ENCODE measurements at places on chromosomes 3 and 15.

DNA sequence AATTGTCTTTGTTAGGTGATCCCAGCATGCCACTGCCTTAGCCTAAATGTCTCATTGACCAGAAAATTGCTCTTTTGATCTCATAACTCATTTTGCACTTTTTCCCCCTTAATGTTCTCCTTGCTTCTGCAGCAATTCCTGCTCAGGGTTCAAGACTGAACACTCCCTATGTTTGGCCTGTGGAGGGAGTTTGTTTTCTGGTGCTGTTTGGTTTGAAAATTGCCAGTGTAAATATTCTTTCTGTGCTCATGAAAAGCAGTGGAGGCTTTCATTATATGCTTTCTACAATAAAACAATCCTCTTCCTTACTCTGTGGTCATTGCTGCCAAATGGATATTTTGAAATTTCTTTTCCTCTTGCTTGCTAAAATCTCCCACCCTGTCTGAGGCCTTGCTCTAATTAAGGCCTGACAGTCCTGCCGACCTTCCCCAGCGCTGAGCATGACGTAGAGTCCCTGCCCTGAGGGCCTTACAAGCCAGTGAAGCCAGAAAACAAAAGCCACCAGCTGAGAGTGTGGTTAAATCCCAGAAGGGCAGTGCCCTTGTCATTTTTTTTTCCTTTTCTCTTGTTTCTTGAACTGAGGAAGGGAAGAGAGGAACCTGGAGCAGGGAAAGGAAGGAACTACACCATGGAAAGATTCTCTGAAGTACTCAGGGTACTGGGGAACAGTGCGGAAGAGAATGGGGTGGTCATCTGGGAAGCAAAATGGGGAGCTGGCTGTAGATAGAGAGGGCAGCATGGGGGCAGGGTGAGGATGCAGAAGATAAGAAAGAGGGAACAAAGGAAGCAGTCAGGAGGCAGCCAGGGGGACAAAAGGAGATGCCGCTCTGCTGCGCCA lies 24.8 kb downstream of the ZBTB38 start:
- DNase-seq: no peak

GRCh38 chr15:57248074-57248473 lies 128.2 kb upstream of the CGNL1 start:
- DNase-seq: no peak

DNA sequence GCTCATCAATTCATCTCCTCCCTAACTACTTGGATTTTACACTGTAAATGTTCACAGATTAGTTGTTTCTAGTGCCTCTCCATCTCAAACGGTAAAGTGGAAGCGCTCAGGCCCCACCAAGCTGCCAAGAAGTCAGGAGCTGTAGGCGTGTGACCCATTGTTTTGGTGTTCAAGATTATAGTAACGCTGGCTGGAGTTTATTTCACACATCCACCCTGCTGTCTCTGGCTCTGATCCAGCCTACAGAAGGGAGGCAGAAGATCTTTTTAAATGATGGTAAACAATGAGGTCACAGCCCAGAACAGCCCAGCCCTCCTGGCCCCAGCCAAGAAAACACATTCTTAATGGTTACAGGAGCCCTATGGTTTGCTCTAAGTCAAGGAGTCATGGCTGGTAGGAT lies 25.7 kb upstream of the GALNT15 start:
- DNase-seq: peak; percentile 65

DNA sequence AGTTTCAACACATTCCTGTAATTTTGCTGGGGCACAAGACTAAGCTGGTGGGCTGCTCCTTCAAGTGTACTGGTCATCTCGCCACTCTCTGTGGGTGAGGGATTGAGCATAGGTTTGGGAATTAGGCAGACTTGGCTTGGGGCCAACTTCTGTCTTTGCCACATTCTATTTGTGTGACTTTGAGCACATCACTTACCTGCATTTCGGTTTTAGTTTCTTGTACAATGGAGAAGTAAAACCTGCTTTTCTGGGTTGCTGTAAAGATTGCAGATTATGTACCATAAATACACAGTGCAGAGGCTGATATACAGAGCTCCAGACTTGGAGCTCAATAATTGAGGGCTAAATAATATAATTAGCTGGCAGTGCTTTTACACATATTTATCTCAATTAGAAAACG lies 162.1 kb downstream of the C3orf38 start:
- DNase-seq: no peak

DNA sequence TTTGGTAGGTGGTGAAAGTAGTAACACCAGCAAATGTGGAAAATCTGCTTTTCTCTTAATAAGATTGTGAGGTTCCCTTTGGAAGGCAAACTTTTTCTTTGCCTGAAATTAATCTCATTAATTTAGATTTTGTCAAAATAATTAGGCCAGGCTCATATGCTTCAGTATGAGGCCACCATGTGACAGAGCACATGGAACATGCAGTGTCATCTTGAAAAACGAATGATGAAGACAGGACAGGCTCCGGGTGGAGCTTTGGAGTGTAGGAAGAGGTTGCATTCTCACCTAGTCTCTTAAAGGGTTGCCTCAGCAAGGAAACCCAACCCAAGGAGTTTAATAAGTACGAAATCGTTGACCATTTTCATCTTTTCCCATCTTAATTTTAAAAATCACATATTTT lies 18.6 kb upstream of the LZTFL1 start:
- no peak for DNase-seq

DNA sequence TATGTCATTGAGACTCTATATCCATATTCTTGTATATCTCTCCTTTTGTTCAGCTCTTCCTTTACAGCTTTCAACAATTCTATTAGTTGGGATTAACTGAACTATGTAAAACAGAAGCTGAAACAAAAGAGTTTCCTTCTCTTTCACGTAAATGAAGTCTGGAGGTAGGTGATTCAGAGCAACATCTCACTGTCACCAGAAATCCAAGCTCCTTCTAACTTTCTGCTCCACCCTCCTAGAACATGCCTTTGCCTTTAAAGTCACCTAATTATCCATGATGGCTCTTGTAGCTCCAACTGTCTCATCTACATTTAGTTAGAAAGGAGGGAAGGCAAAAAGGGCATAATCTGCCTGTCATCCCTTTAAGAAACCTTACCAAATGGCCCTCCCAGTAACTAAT lies 458.2 kb upstream of the MDFIC2 start:
- no peak for DNase-seq

DNA sequence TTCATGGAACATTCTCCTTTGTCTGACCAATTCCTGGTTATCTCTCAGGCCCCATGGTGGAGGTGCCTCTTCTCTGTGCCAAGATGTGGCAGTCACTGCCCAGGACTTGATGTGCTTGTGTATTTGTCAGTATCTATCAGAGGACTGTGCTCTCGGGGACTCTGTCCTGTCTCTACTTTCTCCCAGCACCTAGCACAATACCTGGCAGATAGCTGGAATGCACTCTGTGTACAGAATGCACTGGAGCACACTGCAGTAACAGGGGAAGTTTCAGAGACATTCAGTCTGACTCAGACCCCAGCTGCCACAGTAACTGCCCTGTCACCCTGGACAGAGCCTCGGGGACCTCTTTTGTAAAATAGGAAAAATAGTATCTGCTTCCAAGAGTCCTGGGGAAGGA lies 34.6 kb upstream of the SV2B start:
- DNase-seq: no peak

- no peak for DNase-seq
These were observed 2.8 kb downstream of the UBE2E1 start for GRCh38 chr3:23808525-23808924.

DNA sequence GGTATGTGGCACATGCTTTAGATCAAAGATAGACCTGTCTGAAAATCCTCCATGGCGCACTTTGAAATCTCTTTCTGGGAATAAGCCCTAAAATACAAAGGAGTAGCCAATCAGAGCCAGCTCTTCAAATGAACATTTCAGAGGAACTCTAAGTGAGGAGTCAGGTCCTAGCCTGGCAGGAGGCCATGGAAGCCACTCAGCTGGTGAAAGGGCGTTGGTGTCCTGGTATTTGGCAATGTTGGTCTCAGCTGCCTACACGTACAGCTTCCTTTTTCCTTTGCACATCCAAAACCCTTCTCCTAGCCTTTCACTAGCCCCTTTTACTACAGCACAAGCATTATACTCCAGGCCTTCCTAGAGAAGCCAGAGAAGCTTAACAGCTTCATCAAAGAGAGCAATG lies 5.5 kb downstream of the WDR73 start:
- no peak for DNase-seq

DNA sequence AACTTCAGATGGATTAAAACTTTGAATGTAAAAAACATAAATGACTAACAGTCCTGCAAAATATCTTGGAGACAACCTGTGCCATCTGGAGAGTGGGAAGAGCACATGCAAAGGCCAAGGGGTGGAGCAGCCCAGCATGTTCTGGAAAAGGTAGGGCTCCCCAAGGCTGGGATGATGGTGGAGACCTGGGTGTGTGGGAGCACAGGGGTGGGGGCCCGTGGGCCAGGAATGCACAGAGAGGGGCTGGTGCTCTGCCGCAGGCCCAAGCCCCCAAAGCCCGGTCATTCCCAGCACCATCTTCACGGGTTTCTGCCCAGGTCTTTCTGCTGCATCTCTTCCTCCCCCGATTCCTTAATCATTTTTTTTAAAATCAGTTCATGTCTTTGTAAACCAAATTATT lies 9.7 kb upstream of the GATA2 start:
- DNase-seq: no peak

DNA sequence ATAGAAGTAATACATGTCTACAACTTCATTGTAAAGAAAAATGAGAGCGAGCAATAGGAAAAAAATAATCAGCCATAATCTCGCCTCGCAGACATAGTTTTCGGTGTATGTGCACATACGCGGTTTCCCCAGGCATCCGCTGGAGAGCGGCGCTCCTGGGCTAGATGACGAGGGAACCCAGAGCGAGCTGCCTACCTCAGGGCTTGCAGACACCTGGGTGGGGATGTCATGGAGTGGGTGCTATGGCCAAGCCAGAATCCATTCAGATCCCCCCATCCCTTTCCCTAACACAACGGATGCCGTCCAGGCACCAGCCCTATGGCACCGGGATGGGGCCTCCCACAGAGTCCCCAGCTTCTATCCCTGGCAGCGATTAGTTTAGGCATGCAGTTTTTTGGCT lies 4.5 kb upstream of the CFAP100 start:
- DNase-seq: no peak
